ENCODE measurements at places on chromosomes 3 and 15.

DNA sequence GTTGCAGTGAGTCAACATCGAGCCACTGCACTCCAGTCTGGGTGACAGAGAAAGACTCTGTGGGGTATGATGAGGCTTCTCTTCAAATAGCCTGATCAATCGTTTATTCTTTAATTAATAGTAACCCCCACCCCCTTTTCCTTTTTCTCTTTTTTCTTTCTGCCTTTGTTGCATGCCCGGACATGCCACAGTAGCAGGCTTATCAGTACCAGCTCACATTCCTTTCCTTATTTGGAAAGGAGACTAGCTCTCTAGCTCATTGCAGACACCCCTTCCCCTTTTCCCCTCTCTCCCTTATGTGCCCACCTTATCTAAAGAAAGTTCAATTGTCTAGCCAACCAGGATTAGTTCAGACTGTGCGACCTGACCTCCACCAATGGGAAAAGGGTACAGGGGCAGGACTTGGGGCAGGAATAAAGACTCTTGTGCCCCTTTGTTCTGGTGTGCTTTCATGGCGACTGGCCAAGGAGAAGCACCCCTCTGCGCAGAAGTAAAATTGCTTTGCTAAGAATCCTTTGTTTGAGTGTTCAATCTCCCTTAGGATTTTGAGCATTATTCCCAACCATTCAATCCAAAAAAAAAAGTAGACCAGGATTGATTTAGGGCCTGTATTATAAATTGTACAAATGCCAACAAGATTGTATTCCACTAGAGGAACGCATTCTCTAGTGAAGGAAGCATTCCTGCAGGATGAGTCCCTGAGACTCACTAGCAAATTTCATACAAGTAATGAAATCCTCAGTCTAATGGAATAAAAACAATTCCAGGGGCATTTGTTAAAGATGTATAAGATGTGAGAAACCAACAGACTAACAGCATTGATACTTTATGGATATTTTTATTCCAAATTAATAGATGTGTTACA, 95.8 kb upstream of the SNRPN start:
- no peak for DNase-seq

DNA sequence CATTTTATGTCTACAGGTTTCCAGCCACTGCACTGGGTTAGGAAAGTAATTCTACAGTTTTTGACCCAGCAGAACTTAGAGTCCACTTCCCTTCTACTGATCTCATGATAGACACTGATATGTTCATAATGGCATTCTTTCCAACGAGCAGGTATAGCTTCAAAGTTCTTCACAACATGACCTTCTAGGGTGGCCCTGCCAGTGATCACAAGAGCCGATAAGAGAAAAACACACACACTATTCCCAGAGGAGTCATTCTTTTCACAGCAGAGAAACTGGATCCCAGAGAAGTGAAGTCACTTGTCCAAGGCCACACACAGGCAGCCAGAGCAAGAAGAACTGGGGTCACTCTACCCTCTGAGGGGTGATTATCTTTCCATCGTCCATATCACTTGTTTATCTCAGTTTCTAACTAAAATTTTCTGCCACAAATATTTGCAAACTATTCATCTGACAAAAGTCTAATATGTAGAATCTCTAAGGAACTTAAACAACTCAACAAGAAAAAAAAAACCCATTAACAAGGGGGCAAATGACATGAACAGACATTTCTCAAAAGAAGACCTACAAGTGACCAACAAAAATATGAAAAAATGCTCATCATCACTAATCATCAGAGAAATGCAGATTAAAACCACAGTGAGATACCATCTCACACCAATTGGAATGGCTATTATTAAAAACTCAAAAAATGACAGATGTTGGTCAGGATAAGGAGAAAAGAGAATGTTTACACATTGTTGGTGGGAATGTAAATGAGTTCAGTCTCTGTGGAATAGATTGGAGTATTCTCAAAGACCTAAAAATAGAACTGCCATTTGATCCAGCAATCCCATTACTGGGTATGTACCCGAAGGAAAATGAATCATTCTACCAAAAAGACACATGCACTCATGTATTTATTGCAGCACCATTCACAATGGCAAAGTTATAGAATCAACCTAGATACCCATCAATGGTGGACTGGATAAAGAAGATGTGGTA, 31.5 kb downstream of the SPTSSB start:
- no peak for DNase-seq

GRCh38 chr3:77267589-77267988, 227.7 kb downstream of the ROBO2 start:
- no peak for DNase-seq

DNA sequence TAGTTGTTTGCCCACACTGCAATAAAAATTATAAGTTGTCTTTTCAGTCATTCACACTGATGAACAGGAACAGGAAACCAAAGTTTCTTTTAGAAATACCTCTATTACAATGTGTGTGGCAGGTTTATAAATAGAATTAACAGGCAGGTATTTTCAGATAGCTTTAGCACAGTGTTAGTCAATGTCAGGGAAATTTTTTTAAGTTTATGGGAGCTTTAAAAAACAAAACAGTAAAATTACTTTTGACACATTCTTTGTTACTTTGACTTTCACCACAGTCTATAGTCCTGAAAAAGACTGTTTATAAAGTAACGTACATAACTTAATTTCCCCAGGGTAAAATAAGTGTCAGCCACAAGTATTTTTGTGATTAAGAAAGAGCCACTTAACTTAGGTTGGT, 38.1 kb downstream of the SERPINI1 start:
- DNase-seq: no peak

- DNase-seq: no peak
Observed at GRCh38 chr3:123291404-123291803, 89.7 kb downstream of the SEC22A start.

- DNase-seq: no peak
Observed at GRCh38 chr3:169542331-169542751, 121.2 kb downstream of the MECOM start.

GRCh38 chr3:142152384-142152783, 3.0 kb upstream of the TFDP2 start:
- DNase-seq: no peak
